ENCODE measurements at places on chromosomes 1 and 21.

DNA sequence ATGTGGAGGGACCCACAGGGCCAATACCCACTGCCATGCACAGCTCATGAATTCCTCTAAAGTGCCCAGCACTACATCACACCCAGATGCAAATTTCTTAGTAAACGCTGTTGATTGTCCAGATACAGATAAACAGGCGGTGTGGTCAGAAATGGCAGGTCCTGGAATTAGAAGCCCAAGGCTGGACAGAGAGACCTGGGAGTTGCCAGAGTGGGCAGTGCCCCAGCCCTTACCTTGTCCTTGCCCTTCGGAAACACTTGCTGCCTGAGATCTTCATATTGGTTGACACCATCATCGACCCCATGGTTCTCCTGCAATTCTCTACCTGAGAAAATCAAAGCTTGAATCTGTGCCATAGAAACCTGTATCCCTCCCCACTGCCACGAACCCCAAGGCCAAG, 149.3 kb upstream of the ETV3 start:
- no peak for DNase-seq

GRCh38 chr1:30111431-30111830, 612.0 kb downstream of the MATN1 start:
- DNase-seq = no peak

DNA sequence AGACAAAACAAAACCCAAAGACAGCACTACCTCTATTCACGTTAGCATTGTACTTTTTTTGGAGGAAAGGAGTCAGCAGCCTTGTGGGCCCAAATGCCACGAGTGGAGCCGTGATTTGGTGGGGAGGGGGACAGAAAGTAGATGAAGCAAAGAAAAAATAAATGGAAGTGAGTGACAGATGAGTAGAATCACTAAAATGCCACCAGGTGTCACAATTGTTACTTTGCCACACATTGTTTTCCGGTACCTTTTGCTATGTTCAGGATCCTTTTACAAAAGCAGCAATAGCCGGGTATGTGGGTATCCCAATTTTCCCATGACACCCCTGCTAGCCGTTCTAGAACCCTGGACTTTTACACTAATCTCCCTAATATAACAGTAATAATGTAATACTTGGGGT, 85.0 kb upstream of the AK4 start:
- DNase-seq = no peak

- DNase-seq = peak; percentile 52
These were observed 44.1 kb upstream of the SLC25A33 start for GRCh38 chr1:9494936-9495758.

DNA sequence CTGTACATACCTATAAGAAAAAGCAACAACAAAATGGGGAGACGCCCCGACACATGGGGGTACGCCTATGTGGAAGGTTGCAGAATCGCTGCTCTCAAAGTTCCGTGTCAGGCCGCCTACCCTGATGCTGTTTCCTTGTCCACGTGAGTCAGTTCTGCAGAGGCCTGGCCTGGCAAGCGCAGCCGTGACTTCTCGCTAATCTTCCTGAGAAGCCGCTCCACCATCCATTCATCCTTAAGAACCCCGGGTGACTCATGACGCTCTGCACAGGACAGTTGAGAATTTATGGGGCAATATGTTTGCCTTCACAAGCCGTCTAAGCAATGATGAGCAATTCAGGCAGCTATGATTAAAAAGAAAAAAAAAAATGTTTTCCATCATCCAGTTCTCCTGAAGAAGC, 122.3 kb upstream of the TMPRSS2 start:
- no peak for DNase-seq

DNA sequence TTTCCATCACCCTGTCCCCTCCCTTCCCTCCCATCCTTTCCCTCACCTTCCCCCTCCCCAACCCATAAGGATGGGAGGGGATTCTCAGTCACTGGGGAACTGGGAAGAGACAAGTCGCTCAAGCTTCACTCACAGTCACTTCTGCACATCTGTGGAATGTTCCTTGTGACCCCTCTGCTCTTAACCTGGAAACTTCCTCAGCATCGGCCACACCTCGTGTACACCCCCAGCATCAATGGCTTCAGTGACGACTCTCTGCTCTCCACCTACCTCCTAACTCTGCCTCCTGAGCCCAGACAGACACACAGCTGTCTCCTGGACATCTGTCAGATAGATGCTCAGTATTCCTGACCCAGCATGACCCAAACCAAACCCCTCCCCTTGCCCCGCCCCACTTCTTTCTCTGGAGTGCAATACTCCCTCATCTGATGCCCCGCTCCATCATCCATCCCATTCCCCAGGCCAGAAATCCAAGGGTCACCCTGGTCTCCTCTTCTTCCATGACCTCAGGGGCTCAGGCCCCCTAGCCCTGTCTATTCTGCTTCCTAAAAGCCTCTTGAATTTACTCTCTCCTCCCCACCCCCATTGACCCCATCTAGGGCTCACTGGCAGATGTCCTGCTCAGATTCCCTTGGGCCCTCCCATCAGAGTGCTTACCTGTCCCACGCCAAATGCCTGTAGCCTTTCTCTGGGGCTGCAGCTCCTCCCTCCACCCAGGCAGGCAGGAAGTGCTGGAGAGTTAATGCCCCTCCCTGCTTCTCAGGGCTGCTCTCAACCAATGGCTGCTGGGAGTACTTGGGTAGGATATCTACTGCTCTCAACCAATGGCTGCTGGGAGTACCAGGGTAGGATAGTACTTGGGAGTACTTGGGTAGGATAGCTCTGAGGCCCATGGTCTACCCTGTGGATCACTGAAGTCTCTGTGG, 83.1 kb upstream of the CSF3R start:
- DNase-seq = no peak

DNA sequence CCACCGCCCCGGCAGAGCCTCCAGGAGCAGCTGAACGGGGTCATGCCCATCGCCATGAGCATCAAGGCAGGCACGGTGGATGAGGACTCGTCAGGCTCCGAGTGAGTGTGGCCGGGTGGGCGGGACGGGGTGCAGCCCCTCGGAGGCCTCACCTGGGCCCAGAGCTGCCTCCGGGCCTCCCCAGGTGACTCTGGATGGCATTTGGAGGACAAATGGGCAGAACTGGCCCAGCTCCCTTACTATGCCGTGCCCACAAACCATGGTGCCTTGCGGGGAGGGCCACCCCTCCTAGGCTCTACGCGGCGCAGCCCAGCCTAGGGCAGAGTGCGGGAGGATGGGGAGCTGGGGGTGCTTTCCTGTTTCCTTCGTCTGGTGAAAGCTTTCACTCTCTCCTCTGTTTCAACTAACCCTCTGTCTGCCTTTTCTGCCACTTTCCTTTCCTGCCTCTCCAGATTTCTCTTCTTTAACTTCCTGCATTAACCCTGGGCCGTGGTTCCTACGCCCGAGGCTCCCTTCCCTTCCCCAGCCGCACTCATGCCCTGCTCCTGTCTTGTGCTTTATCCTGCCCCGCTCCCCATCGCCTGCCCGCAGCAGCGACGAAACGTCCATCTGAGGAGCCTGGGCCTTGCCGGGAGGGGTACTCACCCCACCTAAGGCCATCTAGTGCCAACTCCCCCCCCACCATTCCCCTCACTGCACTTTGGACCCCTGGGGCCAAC, 9.2 kb downstream of the PSRC1 start:
- no peak for DNase-seq

DNA sequence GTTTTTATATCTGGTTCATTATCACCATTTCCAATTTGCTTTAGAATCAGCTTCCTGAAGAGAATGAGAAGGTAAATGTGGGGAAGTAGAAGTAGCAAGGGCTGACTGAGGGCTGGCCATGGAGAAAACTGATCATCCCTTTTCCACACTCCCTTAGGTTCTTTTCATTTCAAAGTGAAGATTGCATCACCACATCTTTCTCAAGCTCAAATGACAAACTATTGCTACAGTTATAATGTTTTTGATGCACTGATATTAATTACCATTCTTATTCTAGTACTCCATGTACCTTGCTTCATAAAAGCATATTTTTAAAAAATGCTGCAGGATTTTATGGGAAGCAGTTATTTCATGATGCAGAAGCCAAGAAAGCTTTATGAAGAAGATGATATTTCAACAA, 7.9 kb upstream of the AK5 start:
- DNase-seq = no peak

DNA sequence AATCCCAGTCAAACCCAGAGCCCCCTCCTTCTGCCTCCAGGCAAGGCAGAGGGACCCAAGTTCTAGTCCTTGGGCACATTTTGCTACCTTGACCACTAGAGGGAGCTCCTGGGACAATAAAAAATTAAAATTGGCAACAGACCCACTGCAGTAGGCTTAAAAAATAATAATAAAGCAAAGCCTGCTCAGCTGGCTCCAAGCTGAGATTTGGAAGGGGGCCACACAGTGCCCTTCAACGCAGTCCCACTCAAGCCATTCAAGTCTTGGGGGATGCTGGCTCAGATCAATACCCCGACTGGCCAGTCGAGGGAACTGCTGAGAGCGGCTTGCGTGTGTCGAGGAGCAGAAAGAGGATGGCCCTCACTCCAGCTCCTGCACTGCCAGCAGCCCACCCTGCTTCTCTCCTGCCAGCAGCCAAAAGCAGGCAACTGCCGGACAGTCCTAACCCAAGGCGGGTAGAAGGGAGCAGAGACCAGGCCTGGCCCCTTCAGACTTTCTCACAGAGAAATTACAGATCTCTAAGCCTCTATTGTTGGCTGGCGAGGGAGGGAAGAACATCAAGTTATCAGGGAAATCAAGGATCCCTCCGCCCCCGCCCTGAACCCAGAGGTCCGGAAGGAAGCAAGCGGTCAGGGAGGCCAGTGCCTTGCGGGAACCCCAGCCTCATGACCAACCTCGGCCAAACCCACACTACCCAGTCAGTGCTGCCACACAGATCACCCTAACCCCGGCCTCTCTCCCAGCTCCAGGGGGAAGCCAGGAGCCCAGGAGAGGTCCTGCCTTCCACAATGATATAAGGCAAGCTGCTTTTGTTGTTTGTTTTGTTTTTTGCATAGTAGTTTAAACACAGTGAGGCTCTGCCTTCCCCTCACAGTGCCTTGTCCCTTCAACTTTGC, 4.9 kb upstream of the ALDH4A1 start:
- peak; percentile 28 for DNase-seq

DNA sequence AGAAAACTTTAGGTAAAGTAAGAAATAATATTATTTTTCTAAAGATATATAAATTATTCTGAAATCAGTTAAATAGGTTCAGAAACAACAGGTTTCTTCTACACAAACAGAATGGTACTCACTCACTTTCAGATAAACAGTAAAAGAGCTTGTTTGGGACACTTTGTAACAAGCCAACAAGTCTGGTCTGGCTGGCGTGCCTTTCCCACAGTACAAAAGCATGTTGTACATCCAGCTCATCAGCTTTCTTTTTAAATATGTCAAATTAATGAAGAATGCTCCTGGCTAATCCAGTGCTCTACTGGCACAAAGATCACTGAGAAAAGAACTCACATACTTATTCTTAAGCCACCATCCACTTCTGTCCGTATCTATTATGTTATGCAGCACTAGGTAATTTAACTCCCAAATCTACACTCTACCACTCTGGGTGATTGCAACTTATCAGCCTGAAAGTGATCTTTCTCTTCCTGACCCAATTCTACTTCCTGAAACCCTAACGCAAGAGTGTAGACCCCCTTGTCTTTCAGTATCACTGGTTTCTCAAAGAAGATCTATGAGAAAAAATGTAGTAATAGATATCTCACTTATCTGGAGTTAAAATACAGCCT, 32.6 kb downstream of the TRIT1 start:
- DNase-seq = no peak

DNA sequence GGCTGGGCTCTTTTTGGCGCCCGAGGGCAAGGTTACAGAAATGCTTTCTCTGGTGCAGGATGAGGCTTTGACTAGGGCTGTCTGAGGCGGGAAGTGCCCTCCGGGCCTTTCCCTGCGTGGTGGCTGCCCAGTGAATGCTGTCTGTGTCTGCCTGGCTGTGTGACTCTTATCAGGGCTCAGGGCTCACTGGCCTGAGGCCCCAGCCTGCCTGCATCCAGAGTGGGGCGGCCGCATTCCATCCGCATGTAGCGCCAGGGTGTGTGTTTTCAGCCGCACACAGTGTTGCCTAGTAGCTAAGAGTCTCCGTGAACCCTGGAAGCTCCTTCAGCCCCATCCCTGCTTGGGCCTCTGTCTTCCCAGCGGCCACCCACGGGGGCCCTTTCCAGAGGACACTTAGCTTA, 59.1 kb downstream of the FAAP20 start:
- DNase-seq = no peak

DNA sequence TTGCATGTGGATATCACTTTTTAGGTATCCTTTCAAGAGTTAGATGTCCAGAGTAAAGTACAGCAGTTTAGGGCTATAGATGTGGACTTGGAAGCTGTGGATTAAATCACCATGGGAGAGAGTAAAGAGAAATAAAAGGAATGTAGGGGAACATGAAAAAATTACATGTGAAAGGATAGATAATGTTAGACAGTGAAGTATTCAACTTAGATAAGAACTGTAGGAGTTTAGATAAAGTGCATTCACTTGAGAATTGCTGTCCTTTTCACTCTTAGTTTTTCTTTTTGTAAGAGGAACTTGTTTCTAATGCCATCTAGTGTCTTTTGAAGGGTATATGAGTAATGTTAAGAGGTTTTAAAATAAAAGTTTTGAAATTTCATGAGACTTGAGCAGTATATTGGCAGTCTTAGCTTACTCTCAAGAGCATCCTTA, 40.1 kb downstream of the MAST2 start:
- DNase-seq = no peak

DNA sequence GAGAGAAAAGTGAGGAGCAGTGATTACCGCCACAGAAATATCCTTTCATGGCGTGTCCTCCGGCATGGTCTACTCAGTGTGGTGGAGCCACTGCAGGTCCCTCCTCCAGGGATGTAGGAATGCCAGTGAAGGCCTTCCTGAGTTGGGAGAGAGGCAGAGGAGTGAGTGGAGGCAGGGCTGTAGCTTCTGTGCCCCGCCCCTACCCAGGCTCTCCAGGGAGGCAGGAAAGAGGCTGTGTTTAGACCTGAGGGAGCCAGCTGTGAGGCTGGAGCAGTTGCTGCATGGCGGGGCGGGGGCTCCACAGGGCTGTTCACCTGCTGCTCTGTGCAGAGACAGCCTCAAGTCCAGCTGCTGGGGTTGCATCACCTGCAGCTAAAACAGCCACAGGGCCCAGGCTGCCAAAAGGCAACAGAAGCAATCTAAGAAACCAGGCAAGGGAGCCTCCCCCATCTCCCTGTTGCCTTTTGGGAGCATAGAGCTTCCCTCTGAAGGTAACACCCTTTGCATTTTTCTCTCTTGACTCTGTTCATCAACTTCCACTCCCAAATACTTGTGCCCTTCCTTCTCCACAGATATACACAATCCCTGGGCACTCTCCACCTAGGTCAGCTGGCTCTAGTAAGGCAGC, 801 bp upstream of the ANXA9 start:
- no peak for DNase-seq

DNA sequence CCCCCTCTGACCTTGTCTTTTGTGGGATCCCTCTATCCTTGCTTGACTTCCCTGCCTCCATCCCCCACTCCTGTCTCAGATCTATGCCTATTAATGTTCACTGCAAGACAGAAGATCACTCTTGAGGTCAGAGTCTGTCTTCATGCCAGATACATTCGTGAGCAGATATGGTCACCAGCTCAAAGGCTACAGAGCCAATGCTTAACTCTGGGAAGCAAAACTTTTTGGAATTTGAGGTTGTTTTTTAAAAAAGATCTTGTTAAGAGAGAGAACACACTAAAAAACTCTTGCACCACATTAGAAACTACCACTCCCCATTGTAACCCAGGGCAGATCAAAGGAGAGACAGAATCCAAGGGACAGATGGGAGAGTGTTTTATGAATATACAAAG, 17.1 kb upstream of the A3GALT2 start:
- DNase-seq = no peak

- DNase-seq = no peak
These were observed 197.7 kb downstream of the NRIP1 start for GRCh38 chr21:14866859-14867765.
